Pancreas (tissue), 10 donors: ENCODE measurements at places on chromosomes 3 and 15.

GRCh38 chr3:73418681-73419080, 206.1 kb downstream of the PDZRN3 start:
- DNase-seq = no peak

DNA sequence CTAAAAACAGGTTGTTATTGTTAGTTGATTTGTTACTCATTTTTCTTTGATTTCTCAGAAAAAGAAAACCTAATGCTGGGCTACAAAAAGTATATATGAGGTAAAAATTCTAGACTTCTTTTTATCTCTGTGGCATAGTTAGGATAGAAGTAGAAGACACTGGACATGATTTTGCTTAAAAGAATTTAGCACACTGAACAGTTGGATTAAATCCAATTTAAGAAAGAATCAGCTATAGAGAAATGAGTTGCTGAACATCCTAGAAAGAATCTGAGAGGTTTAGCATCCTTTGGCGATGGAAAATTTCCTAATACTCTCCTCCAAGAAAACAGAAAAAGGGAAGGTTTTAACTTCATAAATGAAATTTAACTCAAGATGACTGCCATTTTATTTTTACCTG, 259.7 kb downstream of the TBL1XR1 start:
- DNase-seq = no peak

- DNase-seq = no peak
Measured at GRCh38 chr15:99492716-99493115, 73.1 kb upstream of the MEF2A start.

GRCh38 chr3:157300981-157301663, 135.5 kb upstream of the PTX3 start:
- DNase-seq = no peak

- DNase-seq = no peak
Measured at GRCh38 chr15:37015035-37015434, 85.3 kb downstream of the MEIS2 start.

- no peak for DNase-seq
Measured at GRCh38 chr3:116051040-116051439, 394.2 kb downstream of the LSAMP start.

DNA sequence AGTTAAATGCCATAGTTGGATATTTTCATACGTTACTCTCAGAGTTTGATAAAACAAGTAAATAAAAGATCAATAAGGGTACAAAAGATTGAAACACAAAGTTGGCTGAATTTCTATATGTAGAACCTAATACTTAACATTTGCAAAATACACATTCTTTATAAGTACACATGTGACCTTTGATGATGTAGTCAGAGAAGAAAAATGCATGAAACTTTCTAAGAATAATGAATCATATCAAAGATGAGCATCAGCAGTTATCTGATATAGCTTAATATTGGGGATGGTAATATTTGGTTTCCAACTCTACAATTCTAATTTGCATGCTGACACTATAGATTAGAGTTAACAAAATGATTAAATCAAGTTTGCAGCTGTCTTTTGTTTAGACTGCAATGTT, 188.0 kb upstream of the TGFBR2 start:
- no peak for DNase-seq

DNA sequence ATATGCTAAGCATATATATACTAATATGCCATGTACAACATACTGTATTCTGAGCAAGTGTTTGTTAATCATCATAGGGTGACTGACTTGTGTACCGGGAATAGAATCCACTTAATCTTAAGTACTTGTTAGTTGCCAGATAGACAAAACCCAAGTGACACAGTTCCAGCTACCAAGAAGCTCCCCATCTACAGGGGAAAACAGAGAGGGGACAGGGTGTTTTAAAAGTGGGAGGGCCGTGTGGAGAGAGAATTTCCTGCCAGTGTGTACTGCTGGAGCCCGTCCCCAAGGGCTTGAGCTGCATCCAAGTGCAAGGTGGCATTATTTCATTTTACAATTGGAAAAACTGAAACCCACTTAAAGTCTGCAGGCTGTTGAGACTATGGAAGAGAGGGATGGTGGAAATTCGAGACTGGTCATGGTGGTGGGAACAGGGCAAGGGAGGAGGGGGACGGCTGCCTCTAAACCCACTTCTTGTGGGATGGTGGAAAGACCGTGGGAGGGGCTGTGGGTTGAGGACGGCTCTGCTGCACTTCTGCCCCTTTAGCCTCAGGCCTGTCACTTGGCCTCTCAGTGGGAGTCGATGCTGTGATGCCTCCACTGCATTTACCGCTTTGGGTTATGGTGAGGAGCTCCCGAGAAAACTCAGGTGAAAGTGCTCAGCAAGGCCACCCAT, 310.6 kb upstream of the LRRFIP2 start:
- DNase-seq = no peak

DNA sequence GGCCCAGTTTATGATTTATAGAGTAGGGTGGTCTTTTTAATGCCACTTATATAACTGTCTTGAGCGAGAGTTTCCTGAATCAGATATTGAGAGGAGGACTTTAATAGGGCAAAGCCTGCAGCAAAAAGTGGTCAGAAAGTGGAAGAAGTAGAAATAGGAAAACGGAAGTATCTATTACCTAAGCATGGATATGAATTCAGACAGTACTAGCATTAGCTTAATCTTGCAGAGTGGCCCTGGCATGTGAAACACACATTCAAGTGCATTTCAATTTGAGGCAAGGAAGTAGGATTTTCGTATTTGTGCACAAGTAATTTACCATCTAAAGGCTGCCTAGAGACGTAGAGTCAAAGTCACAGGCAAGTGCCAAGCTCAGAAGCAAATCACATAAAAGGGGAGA, 622.3 kb downstream of the DIPK2A start:
- DNase-seq = no peak

DNA sequence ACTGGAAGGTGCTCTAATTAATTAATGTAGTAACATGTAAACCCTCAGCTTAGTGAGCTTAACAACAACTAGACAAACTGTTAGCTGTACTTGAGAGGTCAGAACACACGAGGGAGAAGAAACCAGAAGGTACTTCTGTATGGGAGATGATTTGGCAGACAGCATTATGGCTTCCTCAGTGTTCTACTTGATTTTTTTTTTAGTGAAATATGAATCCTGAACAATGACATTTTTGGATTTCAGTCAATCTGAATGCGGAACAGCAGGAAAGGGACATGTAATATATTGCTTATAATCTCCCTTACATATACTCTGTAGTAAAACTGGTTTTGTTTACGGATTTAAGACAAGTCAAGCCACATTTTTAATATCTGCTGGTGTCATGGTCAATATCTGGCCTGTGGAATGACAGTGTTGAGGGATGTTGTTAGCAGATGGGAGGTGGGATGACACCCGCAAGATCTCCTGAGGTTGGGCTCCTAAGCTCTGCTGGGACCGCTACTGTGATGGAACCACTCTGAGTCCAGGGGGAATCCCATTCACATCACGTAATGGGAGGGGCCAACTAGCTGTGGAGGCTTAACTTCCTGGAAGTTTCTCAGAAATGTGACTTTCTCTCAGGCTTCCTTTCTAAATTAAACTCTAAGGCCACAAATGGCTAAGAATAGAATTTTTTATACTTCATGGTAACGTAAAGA, 18.7 kb downstream of the TNFAIP8L3 start:
- no peak for DNase-seq

DNA sequence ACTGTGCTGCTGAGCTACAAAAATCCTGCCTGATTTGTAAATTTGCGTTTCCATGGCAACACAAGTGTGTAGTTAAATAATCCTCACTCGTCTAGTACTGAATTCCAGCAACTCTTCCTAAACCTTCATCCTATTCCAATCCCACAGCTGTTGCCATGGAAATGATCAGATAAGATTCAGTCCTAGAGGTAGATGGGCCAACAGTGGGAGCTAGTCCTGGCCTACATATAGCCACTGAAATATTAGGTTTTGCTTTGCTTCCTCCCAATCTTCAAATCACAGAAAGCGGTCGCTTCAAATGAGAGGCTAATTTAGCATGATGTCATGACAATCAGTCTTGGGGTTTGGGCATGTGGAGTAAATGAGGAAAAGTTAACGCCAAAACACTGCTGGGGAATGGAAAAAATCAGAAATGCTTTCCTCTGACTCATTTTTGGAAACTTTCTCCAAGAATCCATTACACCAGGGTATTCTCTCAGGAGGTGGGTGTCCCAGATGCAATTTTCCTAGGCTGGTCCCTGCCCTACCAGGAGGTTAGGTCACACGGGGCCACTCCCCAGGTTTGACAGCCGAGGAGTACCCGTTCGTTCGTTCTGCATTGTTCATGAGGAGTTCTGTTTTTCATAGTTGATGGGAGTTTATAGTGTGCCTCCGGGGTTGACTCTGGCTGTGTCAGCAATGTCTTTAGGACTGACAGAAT, 159.2 kb upstream of the SLCO3A1 start:
- DNase-seq = no peak

DNA sequence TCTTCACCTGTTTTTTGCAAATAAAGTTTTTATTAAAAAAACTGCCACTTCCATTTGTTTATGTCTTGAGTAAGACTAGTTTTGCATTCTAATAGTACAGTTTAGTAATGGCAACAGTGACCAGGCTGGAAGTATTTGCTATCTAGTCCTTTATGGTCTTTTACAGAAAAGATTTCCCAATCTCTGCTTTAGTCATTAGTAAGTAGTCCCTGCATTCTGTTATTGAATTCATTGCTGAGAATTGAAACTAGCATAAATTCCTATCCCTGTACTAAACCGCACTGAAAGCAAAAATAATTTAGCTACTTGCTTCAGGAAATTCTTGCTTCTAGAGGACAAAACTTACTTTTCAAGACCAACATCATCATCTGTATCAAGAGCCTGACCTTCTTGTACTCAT, 46.2 kb downstream of the CNTN6 start:
- no peak for DNase-seq

DNA sequence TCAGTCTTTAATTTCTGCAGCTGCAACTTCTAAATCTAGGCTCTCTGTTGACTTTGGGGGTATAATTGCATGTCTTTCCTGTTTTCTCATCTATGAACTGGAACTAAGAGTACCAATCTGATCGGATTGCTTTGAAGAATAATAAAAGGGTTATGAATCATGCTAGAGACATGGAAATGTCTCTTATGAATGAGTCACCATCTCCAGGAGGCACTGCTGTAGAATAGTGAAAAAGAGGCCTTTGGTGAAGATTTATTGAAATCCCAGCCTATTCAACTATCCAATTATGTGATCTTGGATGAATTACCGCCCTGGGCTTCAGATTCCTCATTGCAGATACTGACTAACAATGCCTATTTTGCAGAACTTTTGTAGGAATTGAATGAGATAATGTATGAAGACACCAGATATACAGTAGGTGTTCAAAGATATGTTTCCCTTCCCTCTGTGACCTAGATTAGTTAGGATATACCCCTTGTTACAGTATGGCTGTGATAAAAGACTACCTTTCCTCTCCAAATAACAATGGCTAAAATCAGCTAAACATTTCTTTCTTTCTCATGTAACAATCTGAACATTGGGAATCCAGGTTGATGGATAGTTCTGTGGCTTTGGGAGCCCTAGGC, 11.5 kb upstream of the CMTM8 start:
- no peak for DNase-seq

- no peak for DNase-seq
Measured at GRCh38 chr3:7630351-7630911, 769.5 kb downstream of the GRM7 start.
